Progenitor cell of endocrine pancreas (in vitro differentiated cells): ENCODE measurements at places on chromosomes 3 and 15.

- DNase-seq = no peak
- H3K36me3 ChIP-seq = peaks cover 16% of the 10 kb centered on the region
- H3K4me1 ChIP-seq = peaks cover 19% of the 10 kb centered on the region
- peak overlapping the region; percentile 98 for H3K4me3 ChIP-seq
- peak overlapping the region; percentile 97 for H3K27ac ChIP-seq
- H3K27me3 ChIP-seq = no peaks in the 10 kb centered on the region
Observed at GRCh38 chr3:184186902-184187207, 856 bp downstream of the ABCF3 start.

DNA sequence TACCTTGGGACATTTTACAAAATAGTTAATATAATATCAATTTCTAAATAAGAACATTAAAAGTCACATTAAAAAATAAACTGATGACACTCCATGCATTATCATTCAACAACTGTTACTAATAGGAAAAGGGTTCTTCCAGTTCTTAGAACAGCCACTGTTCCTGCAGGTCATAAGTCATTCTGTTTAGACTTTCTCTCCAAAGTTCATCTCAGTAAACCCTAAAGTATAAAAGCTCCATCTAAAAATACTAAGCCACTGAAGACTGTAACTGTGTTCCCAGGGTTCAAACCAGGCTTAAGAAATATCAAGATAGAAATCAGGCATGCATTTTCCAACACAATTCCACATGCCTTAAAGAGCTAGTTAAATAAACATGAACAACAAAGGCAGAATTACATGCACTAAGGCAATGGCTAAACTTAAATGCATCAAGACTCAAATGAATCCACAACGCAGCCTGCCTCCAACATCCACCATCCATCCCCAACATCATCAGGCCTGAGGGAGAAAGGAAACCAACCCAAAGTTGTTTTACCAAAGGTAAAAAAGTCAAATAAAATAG is 46.2 kb downstream of the DMXL2 start:
- peaks cover 2% of the 10 kb centered on the region for H3K36me3 ChIP-seq
- peaks cover 4% of the 10 kb centered on the region for H3K4me1 ChIP-seq
- DNase-seq = no peak
- no peaks in the 10 kb centered on the region for H3K27me3 ChIP-seq
- no peak overlapping the region for H3K27ac ChIP-seq

GRCh38 chr3:110750201-110750600 is 321.4 kb upstream of the NECTIN3 start:
- peaks cover 10% of the 10 kb centered on the region for H3K36me3 ChIP-seq
- no peak overlapping the region for H3K27ac ChIP-seq
- peaks cover 39% of the 10 kb centered on the region for H3K4me1 ChIP-seq
- DNase-seq = no peak
- no peaks in the 10 kb centered on the region for H3K27me3 ChIP-seq

GRCh38 chr15:36888011-36888992 is 212.0 kb downstream of the MEIS2 start:
- no peak for DNase-seq
- no peaks in the 10 kb centered on the region for H3K27me3 ChIP-seq
- H3K4me3 ChIP-seq = peak overlapping the region; percentile 69

- no peaks in the 10 kb centered on the region for H3K27me3 ChIP-seq
- no peaks in the 10 kb centered on the region for H3K36me3 ChIP-seq
- no peak overlapping the region for H3K4me3 ChIP-seq
- peaks cover 3% of the 10 kb centered on the region for H3K4me1 ChIP-seq
Observed at GRCh38 chr3:120798346-120798745, 55.8 kb downstream of the GTF2E1 start.

- peak overlapping the region; percentile 87 for H3K27ac ChIP-seq
- H3K4me1 ChIP-seq = peaks cover 2% of the 10 kb centered on the region
- peak overlapping the region; percentile 46 for H3K4me3 ChIP-seq
Observed at GRCh38 chr15:34588046-34588674, 4.7 kb upstream of the GOLGA8B start.

GRCh38 chr3:59904296-59904695 is 854.5 kb upstream of the CFAP20DC start:
- H3K27me3 ChIP-seq = no peaks in the 10 kb centered on the region
- H3K36me3 ChIP-seq = no peaks in the 10 kb centered on the region
- no peaks in the 10 kb centered on the region for H3K4me1 ChIP-seq
- no peak overlapping the region for H3K27ac ChIP-seq
- no peak for DNase-seq
- no peak overlapping the region for H3K4me3 ChIP-seq

GRCh38 chr3:116678853-116679252 is 30.7 kb upstream of the TUSC7 start:
- no peaks in the 10 kb centered on the region for H3K36me3 ChIP-seq
- no peak for DNase-seq
- H3K27me3 ChIP-seq = no peaks in the 10 kb centered on the region
- no peak overlapping the region for H3K27ac ChIP-seq
- H3K4me1 ChIP-seq = no peaks in the 10 kb centered on the region

DNA sequence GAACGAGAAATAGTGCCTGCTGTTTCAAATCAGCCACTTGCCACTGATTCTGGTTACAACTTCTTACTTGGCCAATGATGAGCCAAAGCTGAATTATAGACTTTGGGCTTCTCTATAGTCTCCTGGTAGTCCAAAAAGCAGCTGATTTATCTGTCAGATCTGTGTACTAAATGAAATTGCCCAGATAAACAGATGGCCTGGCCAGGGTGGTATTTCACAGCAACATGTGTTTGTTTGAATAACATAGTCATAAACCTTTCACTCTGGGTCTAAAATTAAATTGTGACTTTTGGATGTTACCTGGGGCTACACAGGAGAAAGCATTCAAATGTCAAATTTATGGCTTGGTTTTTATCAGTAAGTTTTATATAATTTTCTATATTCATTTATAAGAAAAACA is 147.0 kb downstream of the NECTIN3 start:
- no peak overlapping the region for H3K4me3 ChIP-seq
- no peaks in the 10 kb centered on the region for H3K27me3 ChIP-seq
- H3K27ac ChIP-seq = no peak overlapping the region
- H3K36me3 ChIP-seq = no peaks in the 10 kb centered on the region
- no peak for DNase-seq
- no peaks in the 10 kb centered on the region for H3K4me1 ChIP-seq

DNA sequence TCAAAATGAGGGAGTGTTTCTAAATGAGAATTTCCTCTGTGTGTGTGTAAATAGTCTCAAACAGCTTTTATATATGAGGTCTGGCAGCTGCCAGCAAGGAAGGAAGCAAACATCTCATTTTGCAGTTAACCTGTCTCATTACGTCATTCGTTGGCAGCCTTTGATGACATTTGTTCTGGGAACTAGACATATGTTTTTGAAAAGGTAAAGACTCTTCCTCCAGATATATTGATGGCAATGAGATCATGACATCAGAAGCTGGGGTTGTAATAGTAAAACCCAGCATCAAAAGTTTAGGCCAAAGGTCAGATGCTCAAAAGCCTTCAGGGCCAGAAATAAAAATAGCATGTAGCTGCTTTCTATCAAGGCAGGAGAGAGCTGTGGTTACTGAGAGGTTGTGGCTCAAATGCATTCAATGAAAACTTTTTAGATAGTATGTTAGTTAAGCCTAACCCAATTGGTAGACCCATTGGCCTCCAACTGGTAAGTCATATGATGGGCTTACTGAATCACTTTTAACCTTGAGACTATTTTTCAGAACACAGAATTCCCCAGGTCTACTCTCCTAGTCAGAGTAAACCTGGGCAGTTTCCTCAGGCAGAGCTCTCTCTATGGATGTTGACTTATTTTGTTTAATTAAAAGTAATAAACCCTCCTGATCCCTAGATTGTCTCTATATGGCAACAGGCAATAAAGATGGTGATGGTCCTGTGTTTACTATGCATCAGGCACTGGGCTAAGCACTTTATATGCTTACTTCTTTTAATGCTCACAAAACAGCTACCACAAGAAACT is 386.5 kb upstream of the CFAP20DC start:
- H3K27ac ChIP-seq = no peak overlapping the region
- H3K27me3 ChIP-seq = peaks cover 10% of the 10 kb centered on the region
- peaks cover 5% of the 10 kb centered on the region for H3K4me1 ChIP-seq
- H3K36me3 ChIP-seq = no peaks in the 10 kb centered on the region

GRCh38 chr3:114758831-114759699 is 388.0 kb downstream of the ZBTB20 start:
- no peak overlapping the region for H3K27ac ChIP-seq
- H3K36me3 ChIP-seq = no peaks in the 10 kb centered on the region
- DNase-seq = no peak
- H3K4me3 ChIP-seq = no peak overlapping the region
- peaks cover 5% of the 10 kb centered on the region for H3K4me1 ChIP-seq
- H3K27me3 ChIP-seq = no peaks in the 10 kb centered on the region

DNA sequence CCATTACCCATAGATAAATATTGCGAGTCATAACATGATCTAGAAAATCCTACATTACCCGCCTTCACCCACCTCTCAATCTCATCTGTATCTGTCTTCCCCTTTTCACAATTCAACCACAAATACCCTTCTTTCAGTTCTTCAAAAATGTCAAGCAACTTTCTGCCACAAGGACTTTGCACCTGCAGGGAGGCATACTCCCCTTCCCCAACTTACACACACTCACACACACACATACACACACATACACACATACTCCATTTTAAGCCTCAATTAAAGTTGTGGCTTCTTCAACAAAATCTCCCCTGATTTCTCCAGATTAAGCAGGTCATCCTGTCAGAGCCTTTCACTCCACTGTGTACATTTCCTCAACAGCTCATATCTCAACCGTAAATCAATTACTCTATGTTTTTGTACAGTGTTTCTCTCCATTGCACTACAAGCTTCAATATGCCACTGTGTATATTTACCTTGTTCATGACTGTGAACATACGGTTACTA is 33.1 kb upstream of the CCDC50 start:
- H3K4me1 ChIP-seq = peaks cover 2% of the 10 kb centered on the region
- DNase-seq = no peak
- H3K4me3 ChIP-seq = no peak overlapping the region
- no peak overlapping the region for H3K27ac ChIP-seq
- H3K36me3 ChIP-seq = no peaks in the 10 kb centered on the region

- H3K27me3 ChIP-seq = no peaks in the 10 kb centered on the region
- H3K4me3 ChIP-seq = no peak overlapping the region
- peaks cover 29% of the 10 kb centered on the region for H3K36me3 ChIP-seq
- H3K27ac ChIP-seq = no peak overlapping the region
Observed at GRCh38 chr15:44595656-44596510, 58.9 kb downstream of the EIF3J start.

DNA sequence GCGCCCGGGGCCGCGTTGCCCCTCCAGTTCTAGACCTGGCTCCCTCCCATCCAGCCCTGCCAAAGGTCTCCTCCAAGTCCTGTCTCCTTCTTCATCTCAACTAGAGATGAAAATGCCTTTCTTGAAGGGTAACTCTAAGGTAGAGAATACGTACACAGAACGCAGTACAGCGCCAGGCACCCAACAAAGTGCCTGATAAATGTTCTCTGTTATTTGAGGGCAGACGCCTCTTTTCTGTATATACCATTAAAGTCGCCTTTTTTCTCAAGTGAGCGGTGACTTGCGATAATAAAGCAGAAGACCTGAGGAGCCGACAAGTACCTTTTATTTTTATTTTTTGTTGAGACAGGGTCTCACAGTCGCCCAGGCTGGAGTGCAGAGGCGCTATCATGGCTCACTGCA is 809 bp downstream of the CRTAP start:
- peaks cover 3% of the 10 kb centered on the region for H3K4me1 ChIP-seq
- DNase-seq = no peak
- H3K27me3 ChIP-seq = no peaks in the 10 kb centered on the region
- H3K27ac ChIP-seq = peak overlapping the region; percentile 74
- peak overlapping the region; percentile 80 for H3K4me3 ChIP-seq

GRCh38 chr3:113214917-113215595 is 3.7 kb downstream of the BOC start:
- DNase-seq = no peak
- H3K27me3 ChIP-seq = peaks cover 36% of the 10 kb centered on the region
- H3K36me3 ChIP-seq = peaks cover 3% of the 10 kb centered on the region
- no peak overlapping the region for H3K27ac ChIP-seq

- no peaks in the 10 kb centered on the region for H3K36me3 ChIP-seq
- peaks cover 3% of the 10 kb centered on the region for H3K27me3 ChIP-seq
Observed at GRCh38 chr3:45571216-45571615, 23.3 kb upstream of the LIMD1 start.

- peak overlapping the region; percentile 91 for H3K27ac ChIP-seq
- no peaks in the 10 kb centered on the region for H3K36me3 ChIP-seq
- H3K27me3 ChIP-seq = peaks cover 40% of the 10 kb centered on the region
- peak overlapping the region; percentile 30 for H3K4me3 ChIP-seq
Observed at GRCh38 chr15:61053401-61053965, 175.6 kb downstream of the RORA start.

DNA sequence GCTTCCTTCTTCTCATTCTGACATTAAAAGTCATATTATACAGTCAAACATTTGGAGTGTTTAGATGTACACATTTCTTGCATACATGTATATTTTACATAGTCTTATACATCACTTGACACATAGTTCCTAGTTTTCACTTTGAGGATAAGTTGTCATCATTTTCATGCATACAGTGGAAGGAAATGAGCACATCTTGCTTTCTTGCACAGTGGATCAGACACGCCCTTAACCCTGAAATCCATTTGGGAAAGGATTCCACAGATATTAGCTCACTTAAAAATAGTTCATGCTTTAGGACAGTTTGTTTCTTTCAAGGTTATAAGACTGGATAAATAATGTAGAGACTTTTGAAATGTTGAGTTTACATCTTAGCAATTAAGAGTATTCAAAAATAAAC is 148.6 kb upstream of the MME start:
- H3K27me3 ChIP-seq = no peaks in the 10 kb centered on the region
- H3K27ac ChIP-seq = no peak overlapping the region
- H3K4me3 ChIP-seq = no peak overlapping the region
- H3K4me1 ChIP-seq = no peaks in the 10 kb centered on the region

GRCh38 chr3:129672412-129672811 is 65.9 kb upstream of the PLXND1 start:
- no peaks in the 10 kb centered on the region for H3K27me3 ChIP-seq
- H3K27ac ChIP-seq = no peak overlapping the region
- peaks cover 20% of the 10 kb centered on the region for H3K36me3 ChIP-seq
- peaks cover 12% of the 10 kb centered on the region for H3K4me1 ChIP-seq
- no peak for DNase-seq

- DNase-seq = no peak
- no peaks in the 10 kb centered on the region for H3K4me1 ChIP-seq
- H3K27me3 ChIP-seq = no peaks in the 10 kb centered on the region
- no peak overlapping the region for H3K27ac ChIP-seq
- H3K4me3 ChIP-seq = no peak overlapping the region
Observed at GRCh38 chr15:45891766-45892165, 256.9 kb downstream of the SQOR start.

DNA sequence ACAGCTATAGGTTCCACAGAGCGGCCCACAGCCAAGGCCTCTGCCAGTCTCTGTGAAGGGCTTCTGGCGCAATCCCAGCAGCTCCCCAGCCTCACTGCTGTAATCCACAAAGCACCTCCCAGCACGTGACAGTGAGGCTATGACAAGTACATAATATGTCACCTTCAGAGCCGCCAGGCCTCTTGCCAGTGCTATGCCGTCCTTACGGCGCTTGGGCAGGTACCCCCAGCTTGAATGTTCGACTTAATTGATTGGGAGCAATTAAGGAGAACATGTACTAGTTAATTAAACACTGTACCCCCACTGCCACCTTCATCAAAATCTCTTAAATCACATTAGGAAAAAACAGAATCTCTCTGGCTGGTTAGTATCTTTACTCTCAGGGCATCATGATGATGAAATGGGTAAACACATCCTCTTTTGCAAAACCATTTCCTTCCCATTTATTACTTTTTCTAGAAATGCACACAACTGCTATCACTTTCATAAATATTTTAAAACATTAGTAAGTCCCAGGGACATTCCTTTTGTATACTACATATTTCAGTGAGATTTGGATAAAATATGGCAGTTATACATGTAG is 169.9 kb downstream of the XXYLT1 start:
- peaks cover 8% of the 10 kb centered on the region for H3K27me3 ChIP-seq
- no peak overlapping the region for H3K27ac ChIP-seq
- peaks cover 20% of the 10 kb centered on the region for H3K4me1 ChIP-seq
- no peak for DNase-seq
- peaks cover 2% of the 10 kb centered on the region for H3K36me3 ChIP-seq
- H3K4me3 ChIP-seq = no peak overlapping the region
